Right hindlimb (tissue), 1 donor: ENCODE measurements at places on chromosomes 11 and 22.

- peak; percentile 71 for DNase-seq
These were observed 27.6 kb upstream of the LRRC10B start for GRCh38 chr11:61480994-61481335.

DNA sequence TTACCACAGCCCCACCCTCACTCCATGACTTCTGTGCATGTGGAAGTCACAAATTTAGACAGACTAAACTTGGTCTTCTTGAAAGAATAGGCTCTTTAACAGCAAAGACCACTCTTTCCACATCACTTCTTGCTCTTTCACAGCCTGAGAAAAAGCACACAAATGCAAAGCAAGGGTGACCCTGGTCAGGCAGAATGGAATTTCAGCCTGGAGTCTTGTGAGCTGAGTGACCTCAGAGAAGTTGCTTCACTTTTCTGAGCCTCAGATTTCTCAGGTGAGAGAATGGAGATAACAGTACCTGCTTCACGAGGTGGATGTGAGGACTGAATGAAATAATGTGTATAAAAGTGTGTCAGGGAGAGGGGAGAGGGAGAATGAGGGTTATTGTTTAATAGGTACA, 26.8 kb upstream of the LIPT2 start:
- DNase-seq: no peak

DNA sequence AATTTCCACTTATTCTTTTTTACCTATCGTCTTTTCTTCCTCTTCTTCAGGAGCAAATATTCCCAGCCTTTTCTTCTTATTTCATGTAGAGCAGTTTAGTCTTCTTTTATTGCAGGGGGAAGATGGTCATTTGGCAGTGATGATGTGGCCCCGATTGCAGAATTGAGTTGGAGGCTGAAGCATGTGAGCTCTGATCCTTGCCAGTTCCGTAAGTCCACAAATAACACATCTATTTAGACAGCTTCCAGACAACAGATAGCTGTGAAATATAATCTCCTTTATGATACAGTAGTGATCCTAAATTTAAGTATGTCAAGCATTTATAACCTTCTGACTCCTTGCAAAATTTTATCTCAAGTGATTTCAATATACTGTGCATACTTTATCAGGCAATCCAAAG, 27.5 kb downstream of the REXO2 start:
- no peak for DNase-seq

DNA sequence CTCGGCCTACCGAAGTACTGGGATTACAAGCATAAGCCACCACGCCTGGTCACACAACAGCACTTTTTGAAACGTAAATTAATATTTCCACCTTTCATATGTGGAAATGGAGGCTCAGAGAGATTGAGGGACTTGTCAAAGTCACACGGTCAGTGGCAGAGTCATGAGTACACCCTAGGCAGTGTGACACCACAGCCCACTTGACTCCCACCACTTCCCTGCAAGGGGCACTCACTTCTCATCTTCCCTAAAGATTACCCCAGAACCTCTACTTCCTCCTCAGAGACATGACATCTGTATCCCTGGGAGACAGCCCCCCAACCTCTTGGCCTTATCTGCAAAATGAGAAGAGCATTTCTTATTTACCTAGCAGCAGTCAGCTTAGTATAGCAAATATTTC, 16.5 kb upstream of the MYOD1 start:
- DNase-seq: no peak

DNA sequence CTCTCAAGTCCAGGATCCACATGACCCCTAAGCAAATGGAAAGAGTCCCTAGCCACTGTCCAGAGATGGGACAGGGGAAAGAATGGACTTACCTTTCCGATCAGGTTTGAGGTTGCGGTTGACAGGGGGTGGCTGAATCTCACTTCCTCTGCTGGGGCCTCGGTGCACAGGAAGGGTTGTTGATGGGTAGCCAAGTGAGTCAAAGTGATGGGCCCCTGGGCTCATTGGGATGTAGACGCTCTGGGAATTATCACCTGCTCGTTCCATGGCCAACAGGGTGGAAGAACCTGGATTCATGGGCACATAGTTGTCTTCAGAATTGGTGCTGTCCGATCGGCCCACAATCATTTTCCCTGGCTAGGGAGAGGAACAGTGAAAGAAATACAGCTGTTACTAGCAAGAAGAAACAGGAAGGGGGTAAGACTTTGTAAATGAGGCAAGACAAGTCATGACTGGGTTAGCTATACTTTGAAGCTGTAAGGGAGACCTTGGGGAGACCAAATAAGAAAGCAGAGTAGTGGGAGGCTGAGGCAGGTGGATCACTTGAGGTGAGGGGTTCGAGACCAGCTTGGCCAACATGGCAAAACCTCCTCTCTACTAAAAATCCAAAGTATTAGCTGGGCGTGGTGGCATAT, 34.7 kb downstream of the USP35 start:
- no peak for DNase-seq

DNA sequence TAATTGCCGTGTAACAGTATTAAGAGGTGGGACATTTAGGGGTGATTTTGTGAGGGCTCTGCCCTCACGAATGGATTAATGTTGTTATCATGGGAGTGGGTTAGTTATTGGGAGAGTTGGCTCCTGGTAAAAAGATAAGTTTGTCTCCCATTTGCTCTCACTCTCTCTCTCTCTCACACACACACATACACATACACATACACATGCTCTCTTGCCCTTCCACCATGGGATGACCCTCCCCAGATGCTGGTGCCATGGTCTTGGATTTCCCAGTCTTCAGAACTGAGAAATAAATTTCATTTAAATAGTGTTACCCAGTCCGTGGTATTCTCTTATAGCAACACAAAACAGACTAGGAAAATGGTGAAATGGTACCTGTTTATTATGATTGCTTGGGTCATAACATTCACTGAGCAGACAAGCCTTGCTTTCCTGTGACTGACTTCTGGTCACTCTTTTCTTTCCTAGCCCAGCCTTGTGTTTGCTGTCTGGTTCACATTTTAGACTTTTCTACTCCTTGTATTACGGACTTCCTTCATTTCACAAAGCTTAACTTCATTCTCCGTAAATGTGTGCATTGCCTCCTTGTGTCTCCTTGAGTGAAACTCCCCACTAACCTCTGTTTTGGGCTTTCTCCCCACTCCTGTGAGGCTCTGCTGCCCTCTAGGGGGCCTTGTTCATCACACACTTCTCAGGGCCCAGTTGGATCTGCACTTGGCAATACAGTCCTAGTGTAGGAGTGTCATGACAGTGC, 206.5 kb upstream of the CTSC start:
- peak; percentile 91 for DNase-seq

DNA sequence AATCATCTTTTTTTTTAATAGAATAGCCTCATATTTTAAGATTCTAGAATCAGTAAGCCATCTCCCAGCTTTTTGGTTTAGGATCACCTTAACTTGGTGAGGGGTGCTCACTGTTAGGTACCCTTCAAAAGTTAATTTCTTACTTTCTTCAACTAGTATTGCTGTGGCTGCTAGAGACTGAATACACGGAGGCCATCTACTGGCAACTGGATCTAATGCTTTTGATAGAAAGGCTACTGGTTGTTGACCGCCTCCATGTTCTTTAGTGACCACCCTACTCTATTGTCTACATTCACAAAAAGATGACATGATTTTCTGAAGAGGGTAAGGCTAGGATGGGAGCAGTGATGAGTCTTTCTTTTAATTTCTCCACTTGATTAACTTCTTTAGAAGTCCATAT, 16.7 kb upstream of the ALDH3B2 start:
- DNase-seq: no peak

DNA sequence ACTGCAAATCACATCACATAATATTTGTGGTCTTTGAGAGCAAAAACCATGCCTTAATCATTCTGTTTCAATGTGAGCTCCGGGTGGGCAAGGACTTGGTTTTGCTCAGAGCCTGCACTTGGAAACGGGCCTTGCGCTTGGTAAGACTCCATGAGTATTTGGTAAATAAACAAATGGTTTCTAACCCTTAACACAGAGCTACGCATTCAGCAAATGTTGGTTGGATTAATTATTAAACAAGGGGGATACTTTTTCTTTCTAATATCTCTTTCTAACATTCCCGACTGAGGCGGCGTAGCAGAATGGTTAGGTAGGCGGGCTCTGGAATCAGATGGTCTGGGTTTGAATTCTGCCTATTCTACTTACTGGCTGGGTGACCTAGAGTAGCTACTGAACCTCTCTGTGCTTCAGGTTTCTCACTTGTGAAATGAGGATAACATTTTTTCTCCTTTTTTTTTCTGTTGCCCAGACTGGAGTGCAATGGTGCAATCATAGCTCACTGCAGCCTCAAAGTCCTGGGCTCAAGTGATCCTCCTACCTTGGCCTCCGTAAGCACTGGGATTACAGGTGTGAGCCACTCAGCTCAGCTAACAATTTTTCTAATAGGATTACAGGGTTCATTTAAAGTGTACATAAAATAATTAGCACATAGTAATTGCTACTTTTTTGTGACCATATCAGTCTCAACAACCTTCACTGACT, 3.4 kb upstream of the FAM83F start:
- no peak for DNase-seq

GRCh38 chr11:63019506-63019905, 3.9 kb upstream of the SLC22A8 start:
- DNase-seq: no peak

GRCh38 chr11:119593346-119593745, 135.7 kb downstream of the NECTIN1 start:
- no peak for DNase-seq

DNA sequence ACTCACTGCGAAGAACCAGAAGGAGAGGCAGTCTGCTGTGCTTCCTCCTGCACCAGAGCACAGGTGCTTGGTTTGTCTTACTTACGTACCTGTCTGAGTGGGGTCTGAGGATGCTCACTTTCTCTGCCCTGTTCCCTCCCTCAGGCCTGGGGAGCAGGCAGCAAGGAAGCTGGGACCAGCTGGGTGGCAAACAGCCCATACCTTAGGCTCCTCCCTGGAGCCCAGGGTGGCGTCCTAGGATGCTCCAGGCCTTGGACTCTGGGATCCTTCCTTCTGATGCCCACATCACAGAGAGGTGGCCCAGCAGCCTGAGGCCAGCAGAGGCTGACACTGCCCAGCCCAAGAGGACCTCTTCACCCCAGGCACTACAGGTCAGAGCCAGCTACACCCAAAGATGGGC, 593.2 kb downstream of the BRD1 start:
- no peak for DNase-seq

GRCh38 chr22:42719133-42719532, 1.5 kb downstream of the A4GALT start:
- no peak for DNase-seq

DNA sequence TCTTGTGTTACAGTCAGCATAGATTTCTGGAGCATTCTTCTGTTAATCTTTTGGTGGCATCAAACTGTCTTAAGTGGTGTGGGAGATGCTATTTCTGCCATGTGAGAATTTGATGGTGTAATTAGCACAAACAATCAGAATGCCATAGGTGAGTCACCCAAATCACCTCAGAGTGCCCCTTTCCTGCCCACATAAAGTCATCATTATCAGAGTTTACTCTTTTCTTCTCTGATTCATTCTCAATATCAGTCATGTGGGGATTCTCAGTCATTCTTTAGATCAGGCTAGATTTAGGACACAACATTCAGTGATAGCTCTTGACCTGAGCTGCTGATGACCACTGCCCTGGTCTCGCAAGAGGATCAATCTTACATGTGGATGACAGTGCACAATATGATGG, 23.7 kb upstream of the MS4A6A start:
- DNase-seq: no peak

DNA sequence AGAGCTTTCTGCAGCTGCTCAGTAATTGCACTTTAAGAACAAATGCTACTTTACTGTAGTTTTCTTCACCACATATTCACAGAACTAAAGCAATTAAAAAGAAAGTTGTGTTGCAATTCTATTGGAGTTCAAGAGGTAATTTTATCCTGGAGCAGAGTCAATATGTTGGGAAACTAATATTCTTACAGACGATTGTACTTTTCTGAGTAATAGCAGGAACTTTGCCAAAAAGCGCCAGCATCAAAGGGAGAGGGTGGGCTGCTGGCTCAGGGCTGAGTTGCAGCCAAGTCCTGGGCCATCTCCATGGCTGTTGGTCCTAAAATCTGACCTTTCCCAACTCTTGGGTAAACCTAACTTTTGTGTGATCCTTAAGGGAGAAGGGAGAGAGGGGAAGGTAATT, 73.6 kb upstream of the MYO18B start:
- DNase-seq: peak; percentile 34

DNA sequence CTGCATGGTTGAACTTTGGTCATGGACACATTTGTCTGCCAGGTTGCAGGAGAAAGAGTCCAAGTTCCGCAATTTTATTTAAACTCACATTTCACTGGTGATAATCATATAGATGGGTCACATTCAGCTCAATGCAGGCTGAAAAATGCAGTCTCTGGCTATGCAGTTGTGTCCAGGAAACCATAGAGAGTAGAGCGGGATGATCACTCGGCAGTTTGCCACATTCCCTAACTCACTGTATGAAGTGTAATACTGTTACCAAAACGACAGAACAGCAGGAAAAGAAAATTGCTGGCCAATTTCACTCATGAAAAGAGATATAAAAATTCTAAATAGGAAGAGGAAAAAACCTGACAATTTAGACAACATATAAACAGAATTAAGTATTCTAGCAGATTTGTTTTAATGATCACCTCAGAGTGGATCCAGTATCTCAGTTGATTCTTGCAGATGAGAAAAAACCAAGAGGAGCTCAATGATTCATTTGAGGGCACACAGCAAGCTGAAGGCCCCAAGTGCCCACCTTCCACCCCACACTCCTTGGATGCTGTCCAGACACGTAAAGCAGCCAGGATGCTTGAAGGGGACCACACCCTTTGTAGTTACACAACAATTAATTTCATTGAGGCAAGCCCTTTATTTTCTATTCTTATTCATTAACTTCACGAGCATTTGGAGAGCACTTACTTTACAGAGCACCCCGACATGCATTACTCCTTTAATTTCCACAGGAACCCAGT, 422.3 kb downstream of the SOX6 start:
- DNase-seq: peak; percentile 55

DNA sequence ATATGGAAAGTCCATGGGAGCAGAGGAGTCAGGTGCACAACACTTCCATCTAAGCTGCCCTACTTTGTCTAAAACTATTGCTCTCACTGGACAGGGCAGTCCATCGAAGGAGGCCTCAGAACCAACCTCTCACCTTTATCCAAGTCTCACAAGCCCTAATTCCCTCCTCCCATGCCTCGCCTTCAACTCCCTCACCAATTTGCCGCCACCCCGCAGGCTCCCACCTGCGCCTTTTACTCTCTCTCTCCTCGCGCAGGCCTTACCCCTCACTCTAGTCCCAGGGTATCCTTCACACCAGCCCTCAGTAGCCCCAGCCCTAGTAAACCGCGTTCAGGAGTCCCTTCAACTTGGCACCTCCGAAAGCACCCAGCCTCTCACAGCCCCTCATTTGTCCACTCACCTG, 451 bp downstream of the FHIP1B start:
- DNase-seq: no peak

GRCh38 chr11:119618208-119618909, 110.6 kb downstream of the NECTIN1 start:
- no peak for DNase-seq

GRCh38 chr22:33894515-33894914, 25.8 kb downstream of the LARGE1 start:
- no peak for DNase-seq

GRCh38 chr11:110345743-110346142, 49.3 kb upstream of the RDX start:
- no peak for DNase-seq
